ENCODE measurements at places on chromosomes 11 and 22.

DNA sequence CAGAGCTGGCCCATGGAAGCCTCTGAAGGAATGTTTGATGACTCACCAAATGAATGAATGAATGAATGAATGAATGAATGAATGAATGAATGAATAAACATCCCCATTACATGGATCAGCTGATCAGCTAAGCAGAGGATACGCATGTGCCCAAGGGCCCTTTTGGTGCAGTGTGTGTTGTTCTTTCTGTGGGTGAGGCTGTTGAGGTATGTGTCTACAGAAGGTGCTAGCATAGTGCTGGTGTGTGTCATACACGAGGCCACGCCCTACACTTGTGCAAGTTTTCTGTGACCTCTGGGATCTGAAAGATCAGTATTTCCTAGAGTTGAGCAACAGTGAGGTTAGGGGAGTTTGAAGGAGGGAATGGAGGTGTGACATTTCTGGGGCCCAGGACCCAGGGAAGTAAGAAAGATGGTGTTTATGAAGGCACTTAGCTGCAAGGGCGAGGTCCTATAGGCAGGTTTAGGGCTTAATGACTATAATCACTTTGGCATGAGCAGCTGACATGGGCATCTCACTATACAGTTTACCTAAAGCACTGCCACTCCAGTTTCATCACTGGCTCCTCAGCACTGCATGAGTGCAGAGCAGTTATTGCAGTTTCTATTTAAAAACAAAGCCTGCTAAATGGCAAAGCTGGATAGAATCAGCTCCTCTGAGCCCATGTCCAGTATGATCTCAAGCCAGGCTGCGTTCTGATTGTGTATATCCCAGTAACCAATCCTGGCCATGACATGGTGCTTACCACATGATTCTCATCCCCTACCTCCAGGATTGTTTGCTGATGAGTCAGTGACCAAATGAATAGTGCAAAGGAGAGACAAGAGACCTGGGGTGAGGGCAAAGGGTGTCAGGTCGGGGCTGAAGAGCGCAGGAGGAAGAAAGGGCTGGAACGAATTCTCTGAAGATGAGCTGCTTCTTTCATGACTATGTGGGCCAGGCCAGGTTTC lies 36.4 kb upstream of the E2F8 start:
- DNase-seq = no peak

- no peak for DNase-seq
Measured at GRCh38 chr22:23181721-23182308, 1.5 kb downstream of the BCR start.

DNA sequence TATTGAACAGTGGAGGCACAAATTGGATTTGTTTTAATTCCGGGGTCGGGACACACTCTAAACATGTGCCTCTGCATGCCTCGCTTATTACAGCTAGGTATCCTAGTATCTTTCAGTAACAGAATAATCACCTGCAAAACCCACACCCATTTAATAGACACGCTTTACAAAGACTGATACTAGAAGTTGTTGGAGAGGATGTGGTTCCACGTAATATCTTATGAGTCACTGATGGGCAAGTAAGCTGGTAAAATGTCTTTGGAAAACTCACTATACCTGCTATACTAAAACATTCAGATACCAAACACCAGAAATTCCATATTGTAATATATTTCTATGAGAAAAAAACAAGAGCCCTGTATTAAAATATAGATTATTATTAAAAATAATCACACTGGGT lies 84.0 kb downstream of the GGTLC2 start:
- no peak for DNase-seq

DNA sequence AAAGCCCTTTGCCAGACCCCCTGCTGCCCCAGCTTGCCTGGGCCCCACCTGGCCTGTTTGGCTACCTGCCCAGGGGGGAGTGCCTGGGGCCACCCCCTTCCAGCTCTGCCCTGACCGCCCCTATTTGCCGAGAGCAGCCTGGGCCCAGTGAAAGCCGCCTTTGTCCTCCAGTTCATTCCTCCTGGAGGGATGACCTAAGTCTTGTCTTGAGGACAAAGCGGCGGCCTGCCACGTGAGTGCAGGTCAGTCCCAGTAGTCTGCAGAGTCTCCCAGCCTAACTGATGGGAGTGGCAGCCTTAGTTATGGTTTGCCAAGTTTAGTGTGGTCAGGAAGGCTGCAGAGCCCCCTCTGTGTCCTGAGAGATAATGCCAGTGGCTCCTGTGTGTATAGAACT lies 115.9 kb upstream of the CRYBB3 start:
- DNase-seq = no peak

- no peak for DNase-seq
Measured at GRCh38 chr11:82195283-82195682, 538.4 kb downstream of the FAM181B start.

GRCh38 chr11:28108958-28109357 lies 770 bp downstream of the METTL15 start:
- DNase-seq = no peak

DNA sequence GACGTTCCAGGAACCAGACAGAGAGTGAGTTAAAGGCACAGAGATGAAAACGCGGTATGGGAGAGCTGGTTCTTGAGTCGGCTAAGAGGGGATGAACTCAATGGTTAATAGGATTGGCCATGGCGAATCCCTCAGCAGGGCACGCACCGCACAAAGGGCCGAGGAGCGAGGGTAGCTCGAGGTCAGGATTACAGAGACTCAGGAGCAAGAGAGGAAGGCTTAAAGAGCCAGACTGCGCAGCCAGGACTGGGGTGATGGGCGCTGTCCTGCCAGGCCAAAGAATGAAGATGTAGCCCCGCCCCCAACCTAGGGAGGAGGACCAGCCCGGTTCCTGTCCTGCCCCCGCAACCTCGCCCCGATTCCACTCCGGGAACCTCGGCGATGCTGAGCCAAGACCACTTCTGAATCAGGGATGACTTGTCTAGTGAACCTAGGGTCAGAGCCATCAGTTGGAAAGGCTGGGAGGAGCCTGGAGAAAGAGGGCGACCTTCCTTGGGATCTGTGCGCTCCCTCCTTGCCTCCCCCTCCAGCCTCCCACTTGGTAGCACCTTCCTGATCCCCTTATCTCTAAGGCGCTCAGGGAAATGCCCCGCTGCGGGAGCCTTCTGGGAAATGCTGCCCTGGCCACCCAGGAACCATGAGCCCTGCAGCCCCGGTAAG lies at the start of gene PLEKHB1:
Gene PLEKHB1, plus strand, starts transcription at position 610 of the 660 bp plus-strand sequence. Its CDS starts 28 bp downstream, at position 638.
- DNase-seq = no peak

GRCh38 chr11:62489204-62489603 lies 57.4 kb downstream of the AHNAK start:
- DNase-seq = no peak

GRCh38 chr11:17927681-17928343 lies 85.0 kb downstream of the SERGEF start:
- no peak for DNase-seq

DNA sequence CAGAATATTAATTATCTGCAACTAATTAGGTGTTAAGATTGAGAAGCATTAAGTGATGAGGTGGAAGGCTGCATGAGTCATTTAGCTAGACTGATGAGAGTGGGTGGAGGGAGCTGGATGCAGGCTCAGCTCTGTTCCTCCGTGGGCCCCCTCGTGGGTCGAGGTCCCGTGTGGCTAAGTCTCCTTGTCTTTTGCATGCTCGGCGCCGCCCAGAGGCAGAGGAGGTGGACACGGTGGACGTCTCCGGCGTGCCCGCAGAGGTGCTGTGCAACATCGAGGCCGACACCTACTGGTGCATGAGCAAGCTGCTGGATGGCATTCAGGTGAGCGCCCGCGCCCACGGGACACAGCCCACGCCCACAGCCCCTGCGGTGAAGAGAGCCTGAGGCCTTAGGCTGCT lies 211.6 kb downstream of the TBC1D22A start:
- DNase-seq = no peak

DNA sequence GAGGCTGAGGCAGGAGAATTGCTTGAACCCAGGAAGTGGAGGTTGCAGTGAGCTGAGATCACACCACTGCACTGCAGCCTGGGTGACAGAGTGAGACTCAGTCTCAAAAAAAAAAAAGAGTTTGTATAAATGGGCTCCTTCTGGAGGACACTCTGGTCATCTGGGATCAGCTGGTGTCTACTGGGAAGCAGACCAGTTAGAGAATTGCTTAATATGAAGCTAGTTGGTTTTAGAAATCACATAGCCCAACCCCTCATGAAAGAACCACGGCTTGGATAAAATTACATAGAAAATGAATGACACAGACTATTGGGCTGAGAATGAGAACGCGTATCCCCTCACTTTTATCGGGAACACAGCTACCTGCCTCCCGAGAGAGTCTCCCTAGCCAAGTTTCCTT lies 3.2 kb upstream of the MS4A14 start:
- DNase-seq = no peak

DNA sequence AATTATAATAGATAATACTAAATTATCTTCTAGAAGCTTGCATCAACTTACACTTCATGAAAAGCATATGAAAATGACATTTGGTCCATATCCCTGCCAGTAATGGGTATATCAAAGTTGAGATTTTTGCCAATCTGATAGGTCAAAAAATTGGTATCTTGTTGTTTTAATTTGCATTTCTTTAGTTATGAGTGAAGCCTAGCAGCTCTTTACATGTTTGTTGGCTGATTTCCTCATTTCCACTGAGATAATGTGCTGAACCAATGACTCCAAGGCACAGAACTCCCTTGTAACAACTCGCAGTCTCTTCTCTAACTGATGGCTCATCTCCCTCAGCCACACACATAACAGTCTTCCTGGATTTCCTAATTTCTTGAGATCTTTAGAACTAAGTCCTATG lies 175.3 kb upstream of the SESN3 start:
- DNase-seq = no peak

DNA sequence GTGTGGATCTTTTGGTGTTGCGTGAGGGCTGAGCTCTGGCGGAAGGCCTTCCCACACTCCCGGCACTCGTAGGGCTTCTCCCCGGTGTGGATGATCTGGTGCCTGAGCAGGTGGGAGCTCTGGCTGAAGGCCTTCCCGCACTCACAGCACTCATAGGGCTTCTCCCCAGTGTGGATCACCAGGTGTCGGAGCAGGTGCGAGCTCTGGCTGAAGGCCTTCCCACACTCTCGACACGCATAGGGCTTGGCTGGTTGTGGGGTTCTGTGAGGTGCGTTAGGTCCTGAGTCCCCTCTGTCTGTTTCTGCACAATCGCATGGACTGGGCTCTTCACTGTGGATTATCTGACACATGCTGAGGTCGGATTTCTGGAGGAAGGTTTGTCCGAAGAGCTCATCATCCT lies 6.4 kb downstream of the ZNF70 start:
- no peak for DNase-seq

DNA sequence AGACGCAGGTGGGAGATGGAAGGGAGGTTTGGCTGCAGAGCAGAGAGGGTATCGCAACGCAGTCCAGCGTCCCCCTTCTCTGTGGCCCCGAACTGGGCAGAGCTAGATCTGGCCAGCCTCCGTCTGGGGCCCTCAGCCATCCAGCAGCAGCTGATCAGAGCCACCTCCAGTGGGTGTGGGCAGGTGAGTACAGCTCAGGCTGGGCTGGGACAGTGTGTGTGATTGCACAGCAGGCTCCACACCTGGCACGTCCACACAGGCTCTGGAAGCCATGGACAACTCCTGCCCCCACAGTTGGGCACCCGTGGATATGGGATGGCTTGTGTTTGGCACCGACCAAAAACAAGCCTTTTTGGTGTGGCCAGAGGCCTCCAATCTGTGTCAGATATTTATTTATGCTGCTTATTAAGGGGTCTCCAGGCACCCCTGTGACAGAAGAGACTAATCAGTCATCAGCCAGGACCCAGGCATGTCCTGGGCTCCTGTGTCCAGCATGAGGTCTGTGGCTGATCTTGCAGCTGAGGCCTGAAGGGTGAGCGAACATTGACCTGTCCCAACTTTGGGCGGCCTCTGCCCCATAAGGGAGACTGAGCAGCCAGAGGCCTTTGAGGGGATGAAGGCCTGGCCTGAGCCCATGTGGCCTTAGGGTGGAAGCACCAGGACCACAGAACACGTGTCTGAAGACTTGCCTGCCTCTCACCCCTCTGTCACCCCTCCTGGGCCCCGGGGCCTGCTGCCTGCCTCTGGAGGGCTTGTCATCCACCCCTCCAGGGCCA lies 18.6 kb downstream of the POLR3H start:
- DNase-seq = no peak

DNA sequence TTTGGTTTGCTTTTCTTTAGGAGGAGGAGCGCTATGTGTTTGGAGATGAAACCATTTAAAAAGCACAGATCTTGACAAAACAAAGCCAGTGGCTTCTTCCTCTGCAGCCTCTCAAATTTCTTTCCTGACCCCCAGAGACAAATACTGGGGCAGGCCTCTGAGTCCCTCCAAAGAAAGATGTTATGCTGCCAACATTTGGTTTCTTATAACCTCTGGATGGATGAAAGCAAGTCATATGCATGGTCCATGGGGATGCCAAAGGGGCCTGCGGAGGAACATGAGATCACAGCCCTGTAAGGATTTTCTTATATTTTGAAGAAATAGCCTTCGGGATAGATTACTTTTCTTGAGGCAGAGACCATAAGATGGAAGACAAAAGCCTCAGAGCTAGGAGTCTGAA lies 179.1 kb downstream of the TENM4 start:
- DNase-seq = no peak

GRCh38 chr22:19607192-19608002 lies 83.2 kb upstream of the CLDN5 start:
- DNase-seq = peak; percentile 60

DNA sequence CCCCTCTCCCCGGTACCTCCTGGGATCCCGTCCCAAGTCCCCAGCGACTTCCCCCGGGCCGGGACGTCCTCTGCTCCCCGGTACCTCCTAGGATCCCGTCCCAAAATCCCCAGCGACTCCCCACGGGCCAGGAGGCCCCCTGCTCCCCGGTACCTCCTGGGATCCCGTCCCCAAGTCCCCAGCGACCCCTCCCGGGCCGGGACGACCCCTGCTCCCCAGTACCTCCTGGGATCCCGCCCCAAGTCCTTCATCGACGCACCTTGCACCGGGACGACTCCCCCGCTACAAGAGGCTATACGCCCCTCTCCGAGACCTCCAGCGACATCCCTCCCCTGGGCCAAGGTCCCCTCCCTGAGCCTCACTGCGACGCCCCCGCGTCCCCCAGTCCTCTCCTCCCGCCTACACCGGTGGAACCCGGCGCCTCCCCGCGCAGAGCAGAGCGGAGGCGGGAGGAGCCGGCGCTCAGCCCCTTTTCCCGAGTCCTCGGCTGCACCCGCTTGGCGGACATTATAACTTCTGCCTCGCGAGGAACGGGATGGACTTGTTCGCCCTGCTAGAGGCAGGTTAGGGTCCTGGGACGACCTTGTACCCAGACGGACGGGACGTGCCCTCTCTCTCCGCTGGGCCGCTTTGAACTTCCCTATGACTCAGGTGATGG lies 912 bp downstream of the KREMEN1 start:
- DNase-seq = no peak

DNA sequence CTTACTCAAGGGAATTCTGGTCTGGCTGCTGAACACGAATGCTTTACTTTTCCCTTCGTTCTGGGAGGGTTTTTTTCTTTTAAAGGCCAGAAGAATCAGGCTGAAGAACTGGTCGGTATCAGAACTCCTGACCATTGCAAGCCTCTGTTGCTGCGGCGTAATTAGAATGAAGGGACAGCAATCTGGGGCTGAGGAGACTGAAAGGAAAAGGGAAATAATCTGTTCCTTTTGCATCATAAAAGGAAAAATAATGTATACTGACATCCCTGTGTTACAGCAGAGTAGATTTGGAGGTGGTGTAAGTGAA lies 670 bp downstream of the SC5D start:
- no peak for DNase-seq

Measured in NCI-H1105 (cell line).